ENCODE measurements at places on chromosomes 1 and 21.

GRCh38 chr1:47533793-47534328, 96.0 kb downstream of the FOXD2 start:
- no peak for DNase-seq

- no peak for DNase-seq
These were observed 60.0 kb upstream of the LAPTM5 start for GRCh38 chr1:30817548-30817947.

- DNase-seq, result no peak
These were observed 126.9 kb upstream of the PLPPR5 start for GRCh38 chr1:99131546-99131945.

- DNase-seq, result no peak
These were observed 12.2 kb upstream of the CLSTN1 start for GRCh38 chr1:9835758-9836631.

GRCh38 chr1:178500936-178501554, 4.3 kb upstream of the CLEC20A start:
- DNase-seq, result no peak

DNA sequence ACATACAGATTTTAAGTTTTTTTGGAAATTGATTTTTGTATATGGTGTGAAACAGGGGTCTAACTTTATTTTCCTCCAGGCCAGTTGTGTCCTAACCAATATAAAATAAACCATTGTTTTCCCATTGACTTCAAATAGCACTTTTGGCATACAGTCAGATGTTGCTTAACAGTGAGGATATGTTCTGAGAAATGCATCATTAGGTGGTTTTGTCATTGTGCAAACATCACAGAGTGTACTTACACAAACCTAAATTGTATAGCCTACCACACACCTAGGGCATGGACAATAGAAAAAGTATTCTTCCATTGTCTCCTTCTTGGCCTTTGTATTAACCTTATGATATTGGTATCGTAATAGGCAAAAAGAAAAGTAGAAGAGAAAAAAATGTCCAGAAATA, 37.4 kb upstream of the DISP1 start:
- peak; percentile 80 for DNase-seq

DNA sequence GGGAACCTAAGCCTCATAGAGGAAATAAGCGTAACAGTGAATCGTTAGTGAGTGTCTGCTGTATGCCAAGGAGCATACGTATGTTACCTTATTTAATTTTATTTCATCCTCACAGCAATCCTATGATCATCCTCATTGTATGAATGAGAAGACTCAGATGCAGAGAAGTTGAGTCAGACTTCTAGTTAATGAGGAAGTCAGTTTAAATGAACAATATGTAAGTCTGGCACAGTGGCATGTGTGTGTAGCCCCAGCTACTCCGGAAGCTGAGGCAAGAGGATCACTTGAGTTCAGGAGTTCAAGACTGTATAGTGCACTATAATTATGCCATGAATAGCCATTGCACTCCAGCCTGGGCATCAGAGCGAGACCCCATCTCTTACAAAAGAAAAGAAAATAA, 148.0 kb downstream of the ZZZ3 start:
- DNase-seq, result peak; percentile 51

DNA sequence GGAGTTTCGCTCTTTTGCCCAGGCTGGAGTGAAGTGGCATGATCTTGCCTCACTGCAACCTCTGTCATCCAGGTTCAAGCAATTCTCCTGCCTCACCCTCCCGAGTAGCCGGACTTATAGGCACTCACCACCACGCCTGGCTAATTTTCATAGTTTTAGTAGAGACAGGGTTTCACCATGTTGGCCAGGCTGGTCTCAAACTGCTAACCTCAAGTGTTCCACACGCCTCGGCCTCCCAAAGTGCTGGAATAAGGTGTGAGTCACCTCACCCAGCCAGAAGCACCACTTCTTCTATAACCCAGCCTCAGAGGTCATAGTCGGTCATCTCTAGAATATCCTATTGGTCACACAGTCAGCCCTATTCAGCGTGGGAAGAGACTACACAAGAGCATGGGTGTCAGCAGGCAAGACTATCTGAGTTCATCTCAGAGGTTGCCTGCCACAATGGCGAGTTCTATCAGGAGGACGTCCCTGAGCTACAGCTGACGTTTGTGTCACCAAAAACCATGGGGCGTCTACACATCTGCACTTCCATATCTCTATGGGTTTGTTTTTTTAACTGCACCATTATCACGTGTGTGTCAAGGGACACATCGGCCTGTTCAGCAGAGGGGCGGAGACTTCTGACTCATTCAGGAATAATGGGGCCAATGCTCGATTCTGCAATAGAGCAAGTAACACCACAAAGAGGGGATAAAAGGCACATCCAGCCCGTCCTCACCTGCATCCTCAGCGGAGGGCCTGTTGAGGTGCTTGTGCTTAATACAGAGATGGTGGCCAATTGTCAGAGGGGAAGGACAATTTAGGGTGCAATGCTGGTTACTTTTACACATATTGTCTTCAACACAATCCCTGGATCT, 256.3 kb upstream of the IRF2BP2 start:
- peak; percentile 94 for DNase-seq

All from iris pigment epithelial cell (primary cell).